ENCODE measurements at places on chromosomes 5 and 9.

- no peak for DNase-seq
Measured at GRCh38 chr9:19424176-19424779, 15.5 kb downstream of the ACER2 start.

DNA sequence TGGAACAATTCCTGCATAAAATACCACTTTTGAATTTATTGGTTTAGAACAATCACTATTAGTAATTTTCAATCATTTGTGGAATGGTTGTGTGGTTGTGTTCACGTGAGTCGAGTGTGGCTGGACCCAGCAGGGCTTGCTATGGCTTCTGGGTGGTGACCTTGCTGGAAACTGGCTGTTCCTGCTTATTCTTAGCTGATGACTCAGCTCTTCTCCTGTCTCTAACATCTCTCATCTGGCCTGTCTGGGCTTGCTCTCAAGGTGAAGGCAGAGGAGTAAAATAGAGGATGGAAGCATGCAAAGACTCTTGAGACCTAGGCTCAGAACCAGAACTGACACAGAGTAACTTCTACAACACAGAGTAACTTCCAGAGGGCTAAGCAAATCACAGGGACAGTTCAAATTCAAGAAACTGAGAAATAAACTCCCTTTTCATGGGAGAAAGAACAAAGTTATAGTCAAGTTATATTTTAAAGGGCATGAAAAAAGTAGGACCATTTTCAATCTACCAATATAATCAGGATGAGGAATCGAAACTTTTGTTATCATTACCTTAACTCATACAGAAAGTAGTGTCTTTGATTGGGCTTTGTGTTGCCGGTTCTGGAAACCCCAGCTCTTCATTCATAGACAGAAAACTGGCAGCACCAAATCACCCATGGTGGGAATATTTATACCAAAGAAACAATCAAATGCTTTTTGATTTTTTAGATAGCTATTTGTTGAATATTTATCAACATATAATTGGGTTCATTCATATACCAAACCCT lies 665.1 kb downstream of the CDH18 start:
- DNase-seq = no peak

- DNase-seq = no peak
Measured at GRCh38 chr9:72581694-72582093, 60.3 kb downstream of the TMC1 start.

- DNase-seq = no peak
Measured at GRCh38 chr5:157076558-157076957, 17.6 kb upstream of the HAVCR1 start.

DNA sequence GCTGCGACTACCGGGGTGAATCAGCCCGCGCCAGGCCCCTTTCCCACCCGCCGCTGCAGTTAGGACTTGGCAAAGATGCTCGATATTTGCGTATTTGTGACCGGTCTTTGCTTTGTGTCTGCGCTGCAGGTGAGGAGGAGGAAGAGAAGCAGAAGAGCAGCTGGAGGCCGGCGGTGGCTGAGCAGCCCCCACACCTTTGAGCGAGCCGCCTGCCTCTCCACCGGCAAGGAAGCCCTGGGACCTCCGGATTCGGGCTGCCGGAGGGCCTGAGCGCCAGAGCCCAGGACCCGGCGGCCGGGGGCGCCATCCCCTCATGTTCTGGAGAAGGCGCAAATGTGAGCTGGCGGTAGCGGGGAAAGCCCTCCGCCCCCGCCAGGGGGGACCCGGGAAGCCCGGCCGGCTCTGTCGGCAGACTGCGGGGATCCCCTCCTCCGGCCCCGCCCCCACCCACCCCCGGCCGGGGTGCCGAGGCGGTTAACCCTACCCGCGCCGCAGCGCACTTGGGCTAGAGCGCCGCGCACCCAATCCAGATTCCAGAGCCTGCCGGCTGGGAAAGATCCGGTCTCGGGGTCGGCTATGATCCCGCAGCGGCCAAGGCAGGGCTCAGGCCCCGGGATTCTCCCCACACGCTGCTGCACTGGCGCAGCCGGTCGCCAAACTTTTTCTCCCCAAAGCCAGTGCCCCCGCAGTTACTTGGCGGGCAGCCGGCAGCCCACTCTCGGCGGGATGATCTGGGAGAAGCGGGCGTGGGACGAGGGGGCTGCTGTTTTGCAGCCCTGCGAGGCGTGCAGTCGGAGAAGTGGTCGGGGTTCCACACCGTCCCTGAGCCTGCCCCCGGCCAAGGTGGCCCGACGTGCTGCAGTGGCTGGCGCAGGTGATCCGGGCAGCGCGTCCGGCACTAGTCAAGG lies 800 bp upstream of the KCNN2 start:
- DNase-seq = peak; percentile 33

- no peak for DNase-seq
Measured at GRCh38 chr5:66931651-66932050, 264.9 kb downstream of the CD180 start.

GRCh38 chr5:176697267-176697933 lies 50.1 kb downstream of the TSPAN17 start:
- no peak for DNase-seq

DNA sequence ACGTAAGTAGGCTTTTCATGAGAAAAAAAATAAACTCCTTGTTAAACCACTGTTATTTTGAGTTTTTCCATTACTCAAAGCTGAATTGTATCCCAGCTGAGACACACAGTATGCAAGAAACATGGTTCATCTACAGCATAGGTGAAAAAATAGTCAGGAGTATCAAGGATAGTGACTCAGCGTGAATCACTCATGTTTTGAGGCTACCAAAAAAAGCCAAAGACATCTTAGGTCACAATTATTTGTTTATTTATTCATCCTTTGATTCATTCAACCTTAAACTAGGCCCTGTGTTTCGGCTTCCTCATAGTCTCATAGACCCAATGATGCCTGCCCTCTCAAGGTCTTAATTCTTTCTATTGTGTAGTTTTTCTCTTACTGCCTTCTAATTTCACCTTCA lies 32.9 kb upstream of the STX17 start:
- DNase-seq = no peak

GRCh38 chr5:75265731-75266130 lies 29.1 kb upstream of the ANKRD31 start:
- DNase-seq = no peak

- no peak for DNase-seq
Measured at GRCh38 chr5:118327389-118327788, 661.0 kb downstream of the DTWD2 start.

GRCh38 chr5:138929571-138929955 lies 54.4 kb upstream of the LRRTM2 start:
- no peak for DNase-seq

DNA sequence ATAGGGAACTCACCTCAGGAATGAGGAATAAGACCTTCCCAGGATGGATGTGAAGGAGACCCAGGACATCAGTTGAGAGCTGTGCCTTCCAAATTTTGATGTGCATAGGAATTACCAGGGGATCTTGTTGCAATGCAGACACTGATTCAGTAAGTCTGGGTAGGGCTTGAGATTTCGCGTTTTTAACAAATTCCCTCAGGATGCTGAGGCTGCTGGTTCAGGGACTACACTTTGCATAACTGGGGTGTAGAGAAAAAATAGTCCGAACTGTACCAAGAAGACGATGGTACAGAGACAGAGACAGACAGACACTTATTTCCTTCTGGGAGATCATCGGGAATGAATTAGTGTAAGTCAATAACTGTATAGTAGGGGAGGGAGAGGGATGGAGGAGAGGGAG lies 82.3 kb upstream of the FREM1 start:
- DNase-seq = no peak

DNA sequence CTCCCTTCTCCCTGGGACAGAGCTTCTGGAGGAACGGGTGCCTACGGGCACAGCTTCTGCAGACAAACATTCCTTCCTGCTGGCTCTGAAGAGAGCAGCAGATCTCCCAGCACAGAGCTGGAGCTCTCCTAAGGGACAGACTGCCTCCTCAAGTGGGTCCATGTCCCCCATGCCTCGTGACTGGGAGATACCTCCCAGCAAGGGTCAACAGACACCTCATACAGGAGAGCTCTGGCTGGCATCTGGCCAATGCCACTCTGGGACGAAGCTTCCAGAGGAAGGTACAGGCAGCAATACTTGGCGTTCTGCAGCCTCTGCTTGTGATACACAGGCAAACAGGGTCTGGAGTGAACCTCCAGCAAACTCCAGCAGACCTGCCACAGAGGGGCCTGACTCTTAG lies 227.9 kb downstream of the SPATA31D1 start:
- DNase-seq = no peak

GRCh38 chr5:132103332-132103951 lies 29.9 kb downstream of the CSF2 start:
- DNase-seq = no peak

DNA sequence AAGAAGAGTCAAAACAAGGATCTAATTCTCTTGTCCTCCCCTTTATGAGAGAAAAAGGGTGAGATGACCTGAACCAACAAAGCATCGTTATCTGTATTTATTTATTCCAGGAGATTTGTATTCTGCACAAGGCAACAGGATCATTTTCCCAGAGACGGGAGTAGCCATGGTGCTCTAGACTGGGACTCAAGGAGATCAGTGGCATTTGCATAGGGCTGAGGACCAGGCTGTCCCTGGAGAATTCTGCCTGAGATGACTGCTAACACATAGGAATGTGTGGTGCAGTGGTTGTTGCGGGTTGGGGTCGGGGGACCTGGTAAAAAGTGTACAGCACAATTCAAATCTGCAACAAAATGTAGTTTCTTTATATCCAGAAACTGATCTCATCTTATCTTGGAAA lies 22.3 kb upstream of the ZNF474 start:
- no peak for DNase-seq

- peak; percentile 92 for DNase-seq
Measured at GRCh38 chr5:139262742-139263445, 30.6 kb upstream of the MATR3 start.

DNA sequence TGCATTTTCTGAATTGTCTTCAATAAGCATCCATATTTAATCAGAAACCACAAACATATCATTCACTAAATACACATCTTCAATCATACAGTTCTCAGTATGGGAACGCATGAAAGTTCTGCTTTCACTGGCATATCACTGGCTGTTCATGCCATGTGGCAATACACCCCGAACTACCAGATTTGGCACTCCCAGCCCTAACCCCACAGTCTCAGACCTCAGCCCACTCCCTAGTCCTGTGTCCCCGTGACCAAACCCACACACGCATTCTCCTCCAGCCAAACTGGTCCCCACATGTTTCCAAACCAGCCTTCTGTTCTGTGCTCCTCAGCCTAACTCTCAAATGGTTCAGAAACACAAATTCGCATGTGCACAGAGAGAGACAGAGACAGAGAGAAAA lies 20.6 kb downstream of the KCNMB1 start:
- no peak for DNase-seq

- DNase-seq = no peak
Measured at GRCh38 chr9:96442491-96442890, 7.5 kb upstream of the HABP4 start.

DNA sequence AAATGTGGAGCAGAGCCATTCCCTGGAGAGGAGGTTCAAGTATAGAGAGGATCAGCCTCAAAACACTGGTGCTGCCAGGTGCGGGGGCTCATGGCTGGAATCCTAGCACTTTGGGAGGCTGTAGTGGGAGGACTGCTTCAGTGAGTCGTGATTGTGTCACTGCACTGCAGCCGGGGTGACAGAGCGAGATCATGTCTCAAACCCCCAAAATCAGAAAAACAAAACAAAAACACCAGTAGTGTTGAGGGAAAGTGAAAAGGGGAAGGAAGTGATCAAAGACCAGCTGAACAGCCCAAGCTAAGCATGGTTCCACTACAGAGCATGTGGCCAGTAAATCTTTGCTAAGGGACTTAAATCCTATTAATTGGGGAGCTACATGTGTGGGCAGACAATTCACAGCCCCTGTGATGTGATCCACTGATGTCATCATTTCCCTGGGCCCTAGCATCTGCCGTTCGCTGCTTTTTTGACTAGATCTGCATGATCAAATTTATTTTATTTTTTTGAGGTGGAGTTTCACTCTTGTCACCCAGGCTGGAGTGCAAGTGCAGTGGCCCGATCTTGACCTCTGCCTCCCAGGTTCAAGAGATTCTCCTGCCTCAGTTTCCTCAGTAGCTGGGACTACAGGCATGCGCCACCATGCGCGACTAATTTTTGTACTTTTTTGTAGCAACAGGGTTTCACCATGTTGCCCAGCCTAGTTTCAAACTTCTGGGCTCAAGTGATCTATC lies 2.7 kb upstream of the PCBD2 start:
- DNase-seq = no peak

- no peak for DNase-seq
Measured at GRCh38 chr5:172493906-172494305, 39.6 kb upstream of the SH3PXD2B start.

DNA sequence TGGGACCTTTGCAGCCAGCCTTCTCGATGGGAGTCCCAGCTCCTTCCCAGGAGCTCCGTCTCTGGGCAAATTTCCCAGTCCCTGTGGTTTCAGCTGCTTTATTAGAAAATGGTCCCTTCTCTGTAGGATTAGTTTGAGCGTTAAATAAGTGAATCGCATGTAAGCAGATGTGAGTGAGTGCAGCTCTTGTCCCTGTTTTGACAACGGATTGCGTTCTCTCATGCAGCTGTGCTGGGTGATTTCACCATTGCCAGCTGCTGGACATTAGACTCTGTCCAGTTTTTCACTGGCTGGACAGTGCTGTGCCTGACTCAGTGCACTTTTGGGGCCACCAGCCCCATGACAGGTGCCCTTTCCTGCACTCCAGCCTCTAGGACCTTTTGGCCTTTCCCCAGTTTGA lies 11.6 kb upstream of the CEL start:
- peak; percentile 39 for DNase-seq

DNA sequence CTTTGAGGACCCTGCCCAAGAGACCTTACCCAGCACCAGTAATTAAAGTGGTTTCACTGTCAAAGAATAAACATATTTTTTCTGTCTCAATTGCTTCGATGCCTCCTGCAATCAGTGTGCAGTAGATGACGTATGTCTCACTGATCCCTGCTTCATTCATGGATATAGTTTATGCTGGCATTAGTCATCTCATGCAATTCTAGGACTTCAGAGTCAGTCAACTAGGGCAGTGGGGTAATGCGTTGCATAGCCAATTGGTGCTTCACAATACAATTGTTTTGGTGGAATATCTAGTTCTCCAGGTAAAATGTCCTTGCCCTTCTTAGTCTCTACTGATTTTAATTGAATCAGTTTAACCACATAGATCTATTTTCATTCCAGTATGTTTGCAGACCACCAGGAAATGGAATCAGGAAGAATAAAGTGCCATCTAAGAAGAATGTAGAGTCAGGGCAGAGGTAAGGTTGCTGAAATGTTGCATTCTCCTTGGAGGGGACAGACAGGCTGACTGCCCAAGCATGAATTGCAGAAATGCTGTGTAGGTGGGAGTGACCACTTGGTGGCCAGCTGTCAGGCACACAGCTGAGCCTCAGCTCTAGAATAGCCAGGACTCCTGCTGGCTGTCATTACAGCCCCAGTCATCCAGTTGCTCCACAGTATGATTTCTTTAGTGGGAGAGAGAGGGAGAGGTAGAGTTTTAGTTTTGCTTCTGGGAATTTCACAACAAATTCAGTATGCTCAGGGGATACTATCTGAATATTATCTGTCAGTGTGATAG lies 73.5 kb upstream of the MEGF10 start:
- no peak for DNase-seq

GRCh38 chr5:137356127-137356526 lies 143.0 kb downstream of the SPOCK1 start:
- no peak for DNase-seq

GRCh38 chr5:8660133-8660893 lies 791.4 kb downstream of the MTRR start:
- DNase-seq = no peak

GRCh38 chr5:54837093-54837492 lies 148.3 kb downstream of the ESM1 start:
- DNase-seq = no peak

All from hippocampal formation (tissue), 2 donors.